Hematopoietic multipotent progenitor cell treated with erythropoietin and hydrocortisone succinate and interleukin-3 and kit ligand, for 15 days (in vitro differentiated cells): ENCODE measurements at places on chromosomes 3 and 15.

DNA sequence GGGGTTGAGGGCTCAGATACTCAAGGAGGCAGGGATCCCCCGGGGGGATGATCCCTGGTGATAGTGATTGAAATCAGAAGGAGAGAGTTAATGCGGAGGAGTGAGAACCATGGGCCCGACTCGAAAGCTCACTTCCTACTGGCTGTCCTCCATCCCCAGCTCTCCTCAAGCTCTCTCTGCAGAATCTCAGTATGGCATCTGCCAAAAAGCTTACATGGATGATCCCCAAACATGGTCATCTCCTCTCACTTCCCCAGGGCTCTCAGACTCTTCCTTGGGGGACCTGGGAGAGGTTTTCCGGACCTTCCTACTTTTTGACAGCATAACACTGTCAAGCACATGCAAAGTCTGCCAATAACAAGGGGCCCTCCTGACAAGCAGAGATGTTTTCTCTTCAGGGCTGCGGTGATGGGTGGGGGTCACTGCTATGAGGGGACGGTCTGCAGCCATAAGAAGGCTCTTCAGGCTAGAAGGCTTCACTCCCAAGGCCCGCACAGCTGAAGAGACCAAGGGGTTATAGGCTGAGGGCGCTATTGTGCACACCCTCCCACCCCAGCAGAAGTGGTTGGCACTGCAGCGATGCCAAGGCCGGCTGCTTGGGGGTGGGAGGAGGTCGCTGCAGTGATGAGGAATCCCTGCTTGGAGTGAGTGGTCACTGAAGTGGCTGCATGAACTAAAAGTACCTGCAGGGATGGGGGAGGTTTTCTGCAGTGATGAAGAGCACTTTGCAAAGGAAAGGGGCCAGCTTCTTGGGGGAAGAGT is 828 bp upstream of the VWA5B2 start:
- no peak for DNase-seq

DNA sequence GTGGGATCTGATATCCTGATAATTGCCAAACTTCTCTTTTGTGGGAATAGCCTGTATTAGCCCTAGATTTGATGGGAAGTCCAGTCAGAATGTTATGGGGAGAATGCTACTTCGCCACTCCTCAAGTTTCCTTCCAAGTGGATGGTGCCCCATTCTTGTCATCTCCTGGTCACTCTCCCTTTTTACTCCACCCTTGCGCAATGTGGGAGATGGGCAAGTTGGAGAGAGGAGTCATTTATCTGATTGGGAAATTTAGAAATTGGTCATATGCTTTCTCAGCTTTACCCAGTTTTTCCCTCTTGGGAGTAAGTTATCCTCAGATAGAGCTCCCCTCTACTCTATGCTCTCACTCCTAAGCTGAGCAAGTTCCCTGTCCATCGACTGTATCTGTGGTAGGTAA is 14.4 kb downstream of the FANCD2OS start:
- DNase-seq = no peak

DNA sequence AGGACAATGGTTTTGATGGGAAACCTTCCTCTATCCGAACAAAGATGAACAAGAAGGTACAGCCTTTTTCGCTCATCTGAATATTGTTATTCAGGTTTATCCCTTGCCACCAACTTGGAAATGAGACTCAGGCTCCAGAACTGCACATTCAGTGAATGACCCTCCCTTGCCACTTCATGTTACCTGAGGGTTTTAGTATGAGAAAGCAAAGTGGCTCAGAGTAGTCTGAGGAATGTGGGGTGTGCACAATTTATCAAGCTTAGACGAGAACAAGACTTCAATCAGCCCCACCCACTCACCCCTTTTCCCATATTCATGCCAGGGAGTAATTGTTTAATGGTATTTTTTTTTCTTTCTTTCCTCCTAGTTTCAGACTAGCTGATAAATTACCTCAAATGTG is 265.3 kb upstream of the POU1F1 start:
- no peak for DNase-seq

DNA sequence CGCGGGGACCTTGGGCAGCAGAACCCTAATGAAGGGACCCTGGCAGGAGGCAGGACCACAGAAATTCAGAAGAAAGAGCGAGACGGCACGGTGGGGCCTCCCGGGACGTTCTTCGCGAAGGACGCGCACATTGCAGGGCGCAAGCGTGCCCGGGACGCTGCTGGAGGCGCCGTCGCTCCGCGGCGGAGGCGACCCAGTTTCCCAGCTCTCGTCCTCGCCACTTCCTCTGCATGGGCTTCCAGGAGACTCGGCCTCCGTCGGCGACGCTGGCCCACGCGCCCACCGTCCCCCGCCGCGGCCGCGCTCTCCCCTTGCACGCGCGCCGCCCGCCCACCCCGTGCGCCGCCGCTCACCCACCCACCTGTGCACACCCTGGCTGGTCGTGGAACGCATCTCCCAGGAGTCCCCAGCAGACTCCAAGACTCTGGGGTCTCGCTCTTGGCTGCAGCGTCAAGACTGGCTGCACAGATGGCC is 31.8 kb upstream of the SMAD3 start:
- DNase-seq = no peak

DNA sequence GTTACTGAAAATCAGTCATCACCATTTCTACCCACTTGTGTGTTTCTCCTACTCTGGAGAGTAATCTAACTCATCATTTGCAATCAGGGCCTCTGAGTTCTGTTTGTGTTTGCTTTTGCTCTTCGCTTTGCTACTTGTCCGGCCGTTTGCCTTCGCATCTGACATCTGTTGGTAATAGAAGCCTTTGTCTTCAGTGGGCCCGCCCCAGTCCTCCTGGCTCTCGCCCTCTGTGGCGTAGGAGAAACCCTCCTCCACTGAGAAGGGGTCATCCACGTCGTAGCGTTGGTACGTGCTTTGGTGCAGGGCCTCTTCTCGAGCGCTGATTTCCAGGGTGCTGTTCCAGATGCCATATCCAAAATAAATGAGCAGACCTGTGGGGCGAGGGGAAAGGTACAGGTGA is 48.3 kb downstream of the CLDN11 start:
- no peak for DNase-seq

DNA sequence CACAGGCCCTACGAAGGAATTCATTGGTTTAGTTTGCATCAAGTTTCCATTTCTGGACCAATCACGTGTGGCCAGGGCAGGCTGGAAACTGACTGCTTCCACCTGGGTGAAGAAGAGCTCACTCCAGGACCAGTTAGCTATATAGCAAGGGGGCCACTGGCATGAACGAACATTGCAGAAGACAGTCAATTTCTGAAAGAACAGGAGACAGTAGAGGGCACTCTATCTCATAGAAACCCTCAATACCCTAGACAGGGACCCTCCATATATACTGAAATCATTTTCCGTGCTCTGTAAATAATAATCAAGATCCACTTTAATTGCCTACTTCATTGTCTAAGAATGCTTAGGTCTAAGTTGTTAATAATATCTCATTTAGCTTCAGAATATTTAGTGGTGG is 215.6 kb downstream of the CADPS start:
- DNase-seq = no peak

- DNase-seq = no peak
Observed at GRCh38 chr3:194364652-194365434, 4.7 kb downstream of the LRRC15 start.

GRCh38 chr3:196942915-196943277 is 568 bp upstream of the NCBP2 start:
- no peak for DNase-seq

GRCh38 chr3:144921710-144922109 is 950.1 kb downstream of the DIPK2A start:
- no peak for DNase-seq

DNA sequence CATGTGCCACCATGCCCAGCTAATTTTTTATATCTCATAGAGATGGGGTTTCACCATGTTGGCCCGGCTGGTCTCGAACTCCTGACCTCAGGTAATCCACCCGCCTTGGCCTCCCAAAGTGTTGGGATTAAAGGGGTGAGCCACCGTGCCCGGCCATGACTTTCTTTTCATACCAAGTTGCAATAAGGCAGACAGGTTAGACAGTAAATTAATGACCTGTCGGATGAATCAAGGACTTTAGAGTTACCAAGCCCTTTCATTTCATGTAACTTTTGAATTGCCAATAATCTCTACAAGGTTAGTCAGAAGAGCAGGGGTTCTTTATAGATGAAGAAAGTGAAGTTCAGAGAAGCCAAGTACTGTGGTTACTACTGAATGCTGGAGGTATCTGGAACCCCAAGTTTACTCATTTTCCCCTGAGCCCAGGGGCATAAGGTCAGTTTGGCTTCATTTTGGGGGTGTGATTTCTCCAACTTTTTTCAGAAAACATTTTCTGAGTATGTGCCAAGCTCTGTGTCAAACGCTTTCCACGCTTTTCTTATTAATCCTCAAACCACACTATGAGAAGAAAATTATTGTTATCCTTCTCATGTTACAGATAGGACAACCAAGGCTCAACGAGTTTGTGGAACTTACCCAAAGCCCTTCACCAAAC is 11.9 kb downstream of the PRICKLE2 start:
- DNase-seq = no peak

GRCh38 chr15:25374143-25374542 is 64.7 kb downstream of the UBE3A start:
- DNase-seq = no peak

DNA sequence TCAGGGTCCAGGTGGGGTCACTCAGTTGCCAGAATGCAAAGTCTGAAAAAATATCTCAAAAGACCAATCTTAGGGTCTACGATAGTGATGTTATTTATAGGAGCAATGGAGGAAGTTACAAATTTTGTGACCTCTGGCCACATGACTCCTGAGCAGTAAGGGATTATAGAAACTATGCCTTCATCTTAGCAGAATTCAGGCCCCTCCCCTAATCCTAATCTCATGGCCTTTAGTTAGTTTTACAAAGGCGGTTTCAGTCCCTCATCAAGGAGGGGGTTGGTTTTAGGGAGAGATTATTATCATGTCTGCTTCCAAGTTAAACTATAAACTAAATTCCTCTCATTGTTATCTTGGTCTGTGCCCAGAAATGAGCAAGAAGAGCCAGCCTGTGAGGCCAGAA is 5.9 kb upstream of the DCP1A start:
- DNase-seq = no peak

GRCh38 chr3:122067214-122067550 is 12.0 kb downstream of the CD86 start:
- no peak for DNase-seq

DNA sequence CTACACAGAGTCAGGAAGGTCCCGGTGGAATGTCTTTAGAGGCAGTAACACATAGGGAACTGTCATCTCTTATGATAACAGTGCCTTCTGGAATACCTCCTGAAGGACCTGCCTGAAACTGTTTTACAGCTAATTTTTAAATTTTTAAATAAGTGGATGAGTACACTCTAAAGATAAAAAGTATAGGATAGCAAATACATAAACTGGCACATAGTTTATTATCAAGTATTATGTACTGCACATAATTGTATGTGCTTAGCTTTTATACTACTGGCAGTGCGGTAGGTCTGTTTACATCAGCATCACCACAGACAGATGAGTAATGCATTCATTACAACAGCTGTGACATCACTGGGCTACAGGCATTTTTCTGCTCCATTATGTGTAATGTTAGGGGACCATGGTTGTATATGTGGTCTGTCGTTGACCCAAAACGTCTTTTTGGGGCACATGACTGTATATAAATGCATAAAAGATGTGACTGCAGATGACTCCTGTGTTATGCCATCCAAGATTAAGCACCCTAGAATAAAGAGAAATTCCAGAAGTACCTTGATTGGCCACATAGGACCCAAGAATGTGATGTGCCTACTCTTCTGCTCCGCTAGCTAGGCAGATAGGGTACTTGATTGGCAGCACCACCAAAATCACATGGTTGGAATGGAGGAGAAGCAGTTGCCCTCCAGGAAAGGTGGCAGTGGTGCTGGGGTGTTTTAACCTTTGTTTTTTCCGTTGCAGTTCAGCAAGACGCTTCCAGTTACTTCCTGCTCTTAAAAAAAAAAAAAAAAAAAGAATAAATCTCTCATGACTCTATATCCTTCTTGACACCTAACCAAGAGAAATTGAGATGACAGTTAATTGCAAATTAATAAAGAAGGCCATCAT is 3.3 kb downstream of the VPS8 start:
- no peak for DNase-seq

DNA sequence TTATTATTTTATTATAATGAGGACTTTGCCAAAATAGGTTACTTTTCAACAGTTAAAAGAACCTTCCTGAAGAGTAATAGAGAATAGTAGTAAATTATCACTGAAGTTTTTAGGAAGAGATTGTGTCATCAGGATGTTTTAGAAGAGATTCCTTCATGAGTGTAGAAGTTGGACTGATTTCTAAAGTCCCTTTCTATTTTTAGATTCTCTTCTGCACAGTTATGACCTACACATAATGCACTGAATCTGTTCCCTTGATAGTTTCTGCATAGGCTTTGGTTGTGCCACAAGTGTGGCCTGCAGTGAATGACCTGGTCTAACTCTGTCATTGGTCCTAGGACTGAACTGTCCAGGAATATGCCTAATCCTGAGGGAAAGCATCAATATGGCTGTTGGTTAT is 23.9 kb downstream of the SLC35A5 start:
- DNase-seq = no peak

- DNase-seq = no peak
Observed at GRCh38 chr3:30268288-30268687, 338.1 kb upstream of the TGFBR2 start.

DNA sequence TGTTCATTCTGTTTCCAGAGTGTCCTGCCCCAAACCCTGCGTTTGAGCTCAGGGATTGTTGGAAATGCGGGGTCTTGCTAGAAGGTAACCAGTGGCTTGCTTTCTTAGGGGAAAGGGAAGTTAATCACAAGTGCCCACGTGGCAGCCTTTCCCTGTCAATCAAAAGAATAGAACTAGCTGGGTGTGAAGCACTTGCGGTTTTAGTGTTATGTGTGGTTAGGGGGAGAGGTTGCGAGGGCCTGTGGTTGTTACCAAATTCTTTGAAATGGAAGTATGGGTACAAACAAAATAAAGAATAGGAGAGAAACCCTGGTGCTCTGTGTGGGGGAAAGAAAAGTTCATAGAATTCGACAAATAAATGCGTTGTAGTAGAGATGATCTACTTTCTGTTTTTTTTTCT is 67.6 kb downstream of the FNDC3B start:
- no peak for DNase-seq

DNA sequence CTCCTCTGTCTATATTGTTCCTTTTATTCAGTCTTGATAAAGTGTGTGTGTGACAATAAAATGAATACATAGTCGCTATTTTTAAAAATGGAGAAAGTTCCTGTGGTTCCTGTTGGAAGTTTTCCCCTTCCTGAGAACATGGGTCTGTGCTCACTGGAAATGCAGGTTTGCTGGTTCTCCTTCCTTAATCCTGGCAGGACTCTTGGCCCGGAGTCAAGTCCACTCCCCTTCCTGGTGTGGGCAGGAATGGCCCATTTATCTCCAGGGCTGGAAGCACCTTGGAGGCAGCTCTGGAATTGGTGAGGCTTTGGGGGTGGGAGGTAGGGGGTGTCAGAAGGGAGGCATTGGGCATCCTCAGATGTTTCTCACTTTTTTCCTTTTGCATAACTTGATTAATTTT is 30.1 kb downstream of the FOXL2 start:
- DNase-seq = no peak

GRCh38 chr3:15204005-15204404 is 2.0 kb upstream of the CAPN7 start:
- DNase-seq = no peak

DNA sequence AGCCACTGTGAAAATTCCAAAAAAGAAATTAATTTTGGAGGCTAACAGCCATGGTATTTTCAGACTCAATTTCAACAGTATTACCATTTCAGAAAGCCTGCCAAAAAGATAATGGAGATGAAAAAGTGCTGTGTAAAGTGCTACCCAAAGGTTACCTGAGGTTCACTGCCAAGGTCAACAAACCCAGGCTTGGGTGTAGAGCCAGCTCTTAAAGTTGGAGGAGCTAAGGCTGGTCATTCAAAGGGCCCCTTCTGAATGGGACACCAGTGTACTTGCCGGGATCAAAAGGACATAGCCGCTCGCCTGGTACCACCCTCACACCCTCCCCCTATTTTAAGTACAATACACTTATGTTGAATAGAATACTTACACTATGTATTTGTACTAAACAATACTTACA is 64.5 kb downstream of the ETV5 start:
- no peak for DNase-seq
